Activated CD4-positive, alpha-beta memory T cell treated with anti-CD3 and anti-CD28 coated beads, Interleukin-2, amount 10 ng/mL, durations not matched to agents 7 days and 5 days (primary cell): ENCODE measurements at places on chromosomes 16 and 17. TPM values are rescaled to one million over a fixed set of nuclear protein-coding genes. Genes with fewer than 3 reads are reported as not detected.

GRCh38 chr17:21500064-21500463 lies 123.9 kb downstream of the KCNJ12 start:
- DNase-seq = no peak

TEX14 gene
- total RNA-seq = 0.96 TPM

- DNase-seq = no peak
Observed at GRCh38 chr17:48064638-48065037, 16.5 kb downstream of the NFE2L1 start.

DNA sequence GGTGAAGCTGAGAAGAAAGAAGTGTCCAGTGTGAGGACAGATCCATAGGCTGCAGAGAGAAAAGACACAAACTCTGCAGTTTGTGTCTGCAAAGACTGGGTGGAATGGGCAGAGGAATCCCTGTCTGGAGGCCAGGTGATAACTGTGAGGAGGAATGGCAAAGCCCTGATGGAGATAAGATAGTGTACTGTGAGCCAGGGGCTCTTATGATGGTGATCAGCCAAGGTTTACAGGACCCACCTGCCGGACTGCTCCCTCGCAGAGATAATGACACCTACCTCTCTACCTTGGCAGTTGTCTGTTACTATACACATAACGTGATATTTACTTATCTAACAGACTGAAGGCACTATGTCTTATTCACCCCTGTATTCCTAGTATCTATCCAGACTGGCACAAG lies 92.6 kb upstream of the ASIC2 start:
- DNase-seq = no peak

SPATA22 gene
- total RNA-seq = not detected

GRCh38 chr17:77375917-77376651 lies 235.3 kb downstream of the SEC14L1 start:
- peak; percentile 87 for DNase-seq

TMEM100 gene
- not detected for total RNA-seq
